EL (cell line): ENCODE measurements at places on chromosomes 6 and 20.

GRCh38 chr6:39021041-39021440 lies 27.5 kb upstream of the GLP1R start:
- no peak for DNase-seq

GRCh38 chr20:60584221-60584620 lies 626.0 kb downstream of the CDH26 start:
- no peak for DNase-seq

- peak; percentile 15 for DNase-seq
Observed at GRCh38 chr20:3318226-3318884, 79.4 kb upstream of the SLC4A11 start.

- DNase-seq, result no peak
Observed at GRCh38 chr6:110859335-110859792, 15.2 kb upstream of the AMD1 start.
